NCI-H2227 treated with DMSO at 0.1 percent for 48 hours (cell line): ENCODE measurements at places on chromosomes 7 and 10.

DNA sequence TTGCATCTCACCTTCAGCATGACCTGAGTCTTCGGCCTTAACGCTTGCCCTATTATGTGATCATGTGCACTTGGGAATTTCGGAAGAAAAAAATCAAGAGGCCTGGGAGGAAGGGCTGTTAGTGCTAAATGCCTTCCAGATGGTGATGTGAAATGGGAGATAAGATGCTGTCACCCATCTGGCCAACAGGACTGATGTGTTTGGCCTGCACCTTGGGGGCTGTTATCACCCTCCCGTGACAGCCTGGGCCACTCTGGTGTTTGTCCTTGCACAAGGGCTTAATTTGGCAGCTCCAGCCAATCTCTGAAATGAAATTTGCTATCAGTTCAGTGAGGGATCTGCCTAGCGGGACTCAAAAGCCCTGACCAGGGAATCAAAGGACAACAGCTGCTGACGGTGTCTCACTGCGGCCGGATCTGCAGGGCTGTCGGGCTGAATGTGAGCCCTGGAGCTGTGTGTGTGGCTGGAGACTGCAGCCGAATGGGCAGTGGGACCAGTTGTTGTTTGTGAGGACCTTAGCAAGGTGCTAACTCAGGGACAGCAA lies 131.4 kb upstream of the BTBD16 start:
- no peak for DNase-seq

DNA sequence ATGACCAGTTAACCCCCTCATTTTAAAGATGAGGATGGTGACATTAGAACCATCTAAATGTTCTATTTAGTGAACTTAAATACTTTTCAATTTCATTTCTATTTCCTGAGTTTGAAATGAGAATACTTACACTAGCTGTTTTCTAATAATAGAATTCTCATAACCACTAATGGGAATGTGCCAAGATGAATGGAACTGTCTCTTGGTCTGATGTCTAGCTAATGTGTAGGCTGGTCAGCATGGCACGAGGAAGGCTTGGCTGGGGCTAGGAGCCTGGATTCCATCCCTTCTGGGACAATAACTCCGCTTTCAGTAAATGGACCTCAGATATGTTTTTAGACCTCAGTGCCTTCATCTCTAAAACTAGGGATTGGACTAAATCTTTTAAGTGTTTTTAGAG lies 185.8 kb upstream of the NRP1 start:
- DNase-seq: no peak

DNA sequence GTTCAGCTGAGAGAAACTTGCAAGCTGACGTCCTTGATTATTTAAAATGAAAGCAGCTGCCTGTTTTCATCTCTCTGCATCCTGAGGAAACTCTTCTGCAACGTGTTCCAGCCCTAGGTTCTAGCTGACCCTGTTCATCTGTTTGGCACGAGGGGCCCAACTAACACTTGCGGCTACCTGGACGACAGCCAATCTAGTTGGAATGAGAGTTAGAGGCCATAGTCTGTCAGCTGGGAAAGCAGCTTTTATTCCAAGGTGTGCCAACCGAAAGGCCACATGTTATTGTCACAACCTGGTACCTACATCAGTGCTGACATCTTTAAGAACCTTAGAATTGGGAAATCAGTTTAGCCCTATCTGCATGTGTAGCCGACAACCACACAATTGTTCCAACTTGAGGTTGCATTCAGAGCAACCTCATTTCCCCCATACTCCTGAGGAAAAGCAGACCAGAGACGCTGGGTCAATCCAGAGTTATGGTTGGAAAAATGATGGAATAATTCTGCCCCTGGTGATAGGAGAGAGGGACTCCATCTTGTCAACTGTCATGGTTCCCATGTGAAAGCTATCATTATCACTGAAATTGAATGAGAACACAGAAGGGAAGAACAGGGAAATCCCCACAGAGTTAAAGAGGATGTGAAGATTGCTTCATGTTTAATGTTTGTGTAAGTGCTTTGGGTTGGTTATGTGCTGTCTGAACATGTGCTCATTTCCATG lies 121.6 kb downstream of the EGFR start:
- no peak for DNase-seq

GRCh38 chr7:46100521-46100920 lies 179.4 kb upstream of the IGFBP3 start:
- no peak for DNase-seq

GRCh38 chr10:113680190-113681111 lies 739 bp downstream of the CASP7 start:
- DNase-seq: no peak

DNA sequence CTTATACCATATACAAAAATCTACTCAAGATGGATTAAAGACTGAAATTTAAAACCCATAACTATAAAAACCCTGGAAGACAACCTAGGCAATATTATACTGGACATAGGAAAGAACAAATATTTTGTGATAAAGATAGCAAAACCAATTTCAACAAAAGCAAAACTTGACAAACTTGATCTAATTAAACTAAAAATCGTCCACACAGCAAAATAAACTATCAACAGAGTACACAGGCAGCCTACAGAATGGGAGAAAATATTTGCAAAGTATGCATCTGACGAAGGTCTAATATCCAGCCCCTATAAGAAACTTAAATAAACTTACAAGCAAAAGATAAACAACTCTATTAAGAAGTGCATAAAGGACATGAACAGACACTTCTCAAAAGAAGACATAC lies 240.1 kb downstream of the HGF start:
- no peak for DNase-seq

- DNase-seq: no peak
Measured at GRCh38 chr7:139976838-139977656, 85.7 kb downstream of the PARP12 start.

- DNase-seq: no peak
Measured at GRCh38 chr7:142332421-142332820, 74.6 kb upstream of the PRSS58 start.

DNA sequence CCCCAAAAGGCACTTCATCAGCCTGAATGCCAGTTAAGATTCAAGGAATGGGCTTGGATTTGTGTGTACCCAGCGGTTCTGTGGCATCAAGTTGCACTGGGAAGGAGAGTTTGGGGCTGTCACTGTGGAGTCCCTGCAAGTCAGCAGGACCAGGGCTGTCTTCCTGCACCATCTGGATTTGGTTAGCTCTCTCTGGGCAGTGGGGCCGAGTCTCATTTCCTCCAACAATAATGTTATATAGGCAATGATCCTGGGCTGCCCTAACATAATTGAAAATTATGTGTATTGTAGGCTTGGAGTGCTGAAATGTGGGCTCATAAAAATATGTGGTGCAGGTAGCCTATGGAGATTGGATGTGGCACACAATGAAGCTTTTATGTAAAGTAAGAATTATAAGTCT lies 87.2 kb downstream of the TCF7L2 start:
- DNase-seq: no peak

DNA sequence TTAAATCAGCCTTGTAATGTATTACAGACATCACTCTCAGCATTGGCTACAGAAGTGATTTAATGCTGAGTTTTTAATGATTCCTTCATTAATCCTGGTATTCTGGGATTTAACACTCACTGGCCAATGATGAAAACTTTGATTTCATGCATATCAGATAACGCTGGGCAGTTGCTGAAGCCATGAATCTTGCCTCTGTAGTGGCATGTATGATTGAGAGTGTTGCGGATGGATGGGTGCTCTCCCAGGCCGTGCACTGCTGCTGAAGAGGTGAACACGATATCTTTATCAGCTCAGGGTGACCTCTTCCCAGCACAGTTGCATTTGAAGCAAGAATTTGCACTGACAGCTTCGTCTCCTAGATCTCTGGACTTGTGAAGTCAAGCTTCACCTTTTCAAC lies 168.7 kb downstream of the LRRC4 start:
- DNase-seq: no peak

DNA sequence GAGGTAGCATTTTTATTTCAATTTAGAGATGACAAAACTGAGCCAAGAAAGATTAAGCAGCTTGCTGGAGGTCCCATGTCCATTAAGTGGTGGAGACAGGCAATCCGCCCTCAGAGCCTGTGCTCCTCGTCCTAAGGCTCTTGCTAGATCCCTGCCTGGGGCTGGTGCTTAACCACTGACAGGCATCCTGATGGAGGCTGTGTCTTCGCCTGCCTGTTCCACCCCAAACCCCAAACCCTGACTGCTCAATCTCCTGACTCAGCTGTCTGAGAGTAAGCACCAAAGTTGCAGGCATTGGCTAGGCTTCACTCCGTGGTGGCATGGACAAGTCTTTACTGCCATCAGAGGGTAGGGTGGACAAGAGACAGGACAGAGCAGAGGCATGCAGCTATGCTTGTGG lies 209.4 kb downstream of the POU6F2 start:
- DNase-seq: no peak

DNA sequence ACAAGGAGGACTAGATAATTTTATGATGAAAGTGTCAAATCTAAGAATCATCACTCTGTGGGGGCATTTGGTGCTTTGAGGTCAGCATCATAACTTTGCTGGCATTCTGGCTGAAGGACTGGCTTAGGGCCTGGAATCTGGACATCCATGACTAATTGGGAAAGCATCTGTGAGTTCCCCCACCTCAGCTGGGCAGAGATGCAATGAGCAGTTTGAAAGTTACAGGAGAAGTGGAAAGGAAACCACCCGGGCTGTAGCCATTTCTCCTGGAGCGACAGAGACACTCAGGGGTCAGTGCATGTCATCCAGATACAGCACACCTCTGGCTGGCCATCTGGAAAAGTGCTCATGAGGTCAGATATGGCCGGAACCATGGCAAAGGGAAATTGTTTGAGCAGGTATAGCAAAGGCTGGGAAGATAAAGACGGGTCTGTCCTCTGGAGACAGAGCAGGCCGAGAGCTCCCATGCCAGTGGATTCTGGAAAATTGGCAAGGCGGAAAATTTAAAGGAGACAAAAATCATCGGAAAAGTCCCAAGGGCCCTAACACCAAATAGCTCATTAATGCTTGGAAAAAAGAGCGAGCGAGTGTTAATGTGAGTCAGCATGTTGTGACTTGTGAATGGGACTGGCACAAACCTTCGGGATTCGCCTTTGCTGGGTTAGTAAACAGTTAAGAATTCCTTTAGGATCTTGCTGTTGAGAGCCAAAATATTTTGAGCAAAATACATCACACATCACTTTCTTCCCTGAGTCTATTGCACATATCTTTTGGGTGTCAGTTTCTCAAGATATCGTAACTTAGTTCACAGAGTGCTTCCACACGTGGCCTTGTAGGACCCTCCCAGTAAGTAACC lies 188.4 kb upstream of the AGK start:
- DNase-seq: no peak

DNA sequence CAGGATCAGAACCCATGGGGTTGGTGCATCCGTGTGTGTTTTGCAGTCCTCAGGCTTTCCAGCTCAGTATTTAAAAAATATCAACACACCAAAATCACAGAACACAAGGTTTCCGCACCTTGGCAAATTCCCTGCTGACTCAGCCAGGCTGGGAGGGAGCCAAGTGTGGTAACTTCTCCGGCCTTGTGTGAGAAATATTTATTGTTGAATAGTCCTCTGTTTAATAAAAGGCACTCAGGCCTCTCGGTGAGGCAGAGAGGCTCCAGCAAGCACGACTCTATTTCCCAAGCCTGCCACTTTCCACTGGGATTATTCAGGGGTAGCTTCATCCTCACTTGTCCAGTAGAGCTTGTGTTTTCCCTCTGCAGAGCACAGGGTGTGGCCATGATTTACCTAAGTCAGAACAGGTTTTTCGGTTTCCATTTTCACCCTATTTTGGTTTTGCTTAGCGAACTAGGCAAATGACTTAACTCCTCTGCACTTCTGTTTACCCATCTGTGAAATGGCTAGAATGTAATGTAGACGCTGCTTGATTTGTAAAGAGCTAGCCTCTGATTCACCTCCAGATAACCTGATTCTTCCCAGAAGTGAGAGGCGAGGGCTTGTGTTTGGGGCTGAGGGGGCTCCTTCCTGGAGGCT lies 13.0 kb upstream of the CHST15 start:
- DNase-seq: no peak

DNA sequence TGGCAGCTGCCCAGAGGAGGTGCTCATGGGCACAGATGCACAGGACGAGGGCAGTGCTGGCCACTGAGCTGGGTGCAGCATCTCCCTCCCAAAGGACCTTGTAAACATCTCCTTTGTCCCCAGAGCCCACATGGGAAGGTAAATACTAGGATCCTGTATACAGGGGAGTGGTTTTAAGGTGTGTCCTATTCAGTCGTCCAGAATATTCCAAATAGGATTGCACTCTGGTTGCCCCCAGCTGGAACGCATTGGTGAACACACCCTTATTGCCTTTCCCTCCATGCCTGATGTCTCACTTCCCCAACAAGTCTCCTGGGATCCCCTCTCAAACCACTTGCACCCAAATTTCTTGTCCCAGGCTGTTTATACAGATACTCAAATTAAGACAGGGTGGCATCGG lies 152.0 kb upstream of the PCBD1 start:
- no peak for DNase-seq

DNA sequence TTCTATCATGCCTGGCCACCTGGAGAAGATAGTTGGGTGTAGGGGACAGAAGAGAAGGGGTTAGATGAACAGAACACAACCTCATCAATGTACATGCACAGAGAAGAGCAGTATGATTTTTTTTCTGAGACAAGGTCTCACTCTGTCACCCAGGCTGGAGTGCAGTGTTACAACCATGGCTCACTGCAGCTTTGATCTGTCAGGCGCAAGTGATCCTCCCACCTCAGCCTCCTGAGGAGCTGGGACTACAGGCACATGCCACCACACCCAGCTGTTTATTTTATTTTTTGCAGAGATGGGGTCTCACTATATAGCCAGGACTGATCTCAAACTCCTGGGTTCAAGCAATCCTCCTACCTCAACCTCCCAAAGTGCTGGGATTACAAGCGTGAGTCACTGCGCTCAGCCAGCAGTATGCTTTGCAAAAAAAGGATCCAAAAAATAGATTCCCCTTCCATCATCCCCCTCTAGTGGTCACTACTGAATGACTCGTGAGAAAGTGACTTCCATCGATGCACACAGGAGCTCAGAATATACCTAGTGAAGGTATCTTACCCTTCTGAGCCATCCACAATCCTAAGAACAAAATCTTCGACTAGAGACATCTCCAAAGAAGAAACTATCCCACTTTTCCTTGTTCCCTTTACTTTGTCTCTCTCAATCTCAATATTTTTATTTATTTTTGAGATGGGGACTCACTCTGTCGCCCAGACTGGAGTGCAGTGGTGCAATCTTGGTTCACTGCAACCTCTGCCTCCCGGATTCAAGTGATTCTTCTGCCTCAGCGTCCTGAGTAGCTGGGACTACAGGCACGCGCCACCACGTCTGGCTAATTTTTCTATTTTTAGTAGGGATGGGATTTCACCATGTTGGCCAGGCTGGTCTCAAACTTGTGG lies 21.0 kb downstream of the ZCWPW1 start:
- peak; percentile 39 for DNase-seq

DNA sequence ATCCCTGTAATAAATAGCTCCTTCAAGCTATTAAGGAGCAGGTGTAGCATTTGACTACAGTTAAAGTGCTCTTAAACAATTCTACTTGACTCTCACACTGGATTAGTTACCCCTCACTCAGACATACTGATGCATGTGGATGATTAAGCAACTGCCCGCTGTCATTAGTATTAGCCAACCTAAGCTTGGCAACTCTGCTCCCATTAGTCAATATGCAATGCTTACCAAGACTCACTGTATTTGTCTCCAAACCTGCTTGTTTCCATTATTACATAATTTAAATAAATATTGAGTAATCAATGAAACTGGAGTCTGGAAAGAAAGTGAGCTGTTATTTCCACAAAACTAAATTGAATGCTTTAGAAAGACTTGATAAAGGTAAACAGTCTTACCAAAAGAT lies 144.0 kb upstream of the ASAH2 start:
- DNase-seq: no peak

GRCh38 chr10:129272176-129272575 lies 194.9 kb upstream of the MGMT start:
- DNase-seq: no peak

GRCh38 chr10:95425592-95426465 lies 135.0 kb upstream of the PDLIM1 start:
- DNase-seq: no peak
